ENCODE measurements at places on chromosomes 1 and 21.
A peak's percentile ranks its signal among the peaks of the same experiment; 100 is the strongest.

DNA sequence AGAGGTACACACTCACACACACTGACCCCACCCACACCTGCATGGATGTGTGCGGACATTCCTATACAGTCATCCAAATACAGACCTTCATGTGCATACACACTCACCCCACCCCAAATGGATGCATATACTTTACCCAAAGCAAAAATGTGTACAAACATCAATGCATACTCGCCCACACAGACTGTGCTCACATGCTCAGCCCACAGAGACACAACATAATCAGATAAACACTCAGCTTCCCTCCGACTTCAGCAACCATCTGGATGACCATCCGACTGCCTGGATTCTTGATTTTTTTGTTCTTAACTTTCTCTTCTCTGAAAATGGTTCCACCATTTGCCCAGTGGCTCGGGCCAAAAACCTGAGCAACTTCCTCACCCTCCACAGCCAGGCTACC is 24.4 kb upstream of the GJB5 start:
- DNase-seq = no peak

GRCh38 chr1:76198452-76198851 is 123.9 kb downstream of the ST6GALNAC3 start:
- no peak for DNase-seq

- no peak for DNase-seq
Observed at GRCh38 chr1:155320252-155320651, 442 bp upstream of the RUSC1 start.

- no peak for DNase-seq
Observed at GRCh38 chr1:225914391-225914790, 9.7 kb downstream of the PYCR2 start.

- DNase-seq = no peak
Observed at GRCh38 chr1:210340841-210341240, 12.1 kb downstream of the HHAT start.

DNA sequence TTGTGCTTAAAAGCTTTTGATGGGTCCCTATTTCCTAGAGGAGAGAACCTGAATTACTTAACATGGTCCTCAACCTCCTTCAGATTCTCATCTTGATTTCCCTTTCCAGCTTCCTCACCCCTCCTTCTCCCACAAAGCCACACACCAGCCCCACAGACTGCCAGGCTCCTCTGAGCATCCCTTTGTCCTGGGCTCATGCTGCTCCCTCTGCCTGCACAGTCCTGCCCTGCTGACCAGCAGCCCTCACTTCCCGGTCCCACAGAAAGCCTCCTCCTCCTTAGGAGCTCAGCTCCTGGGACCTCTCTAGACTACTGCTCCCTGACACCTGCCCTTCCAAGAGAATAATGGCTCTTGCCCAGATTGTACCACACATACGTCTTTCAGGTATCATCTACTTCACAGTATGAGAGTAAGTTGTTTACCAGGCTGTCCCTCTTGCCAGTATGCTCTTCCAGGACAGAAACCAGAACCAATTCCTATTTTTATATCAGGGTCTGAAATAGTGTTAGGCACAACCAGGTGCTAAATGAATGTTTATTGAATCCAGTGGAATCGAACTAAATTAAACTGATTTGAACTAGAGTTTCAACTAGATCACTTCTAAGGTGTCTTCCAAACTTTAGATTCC is 373.4 kb downstream of the LMX1A start:
- no peak for DNase-seq

DNA sequence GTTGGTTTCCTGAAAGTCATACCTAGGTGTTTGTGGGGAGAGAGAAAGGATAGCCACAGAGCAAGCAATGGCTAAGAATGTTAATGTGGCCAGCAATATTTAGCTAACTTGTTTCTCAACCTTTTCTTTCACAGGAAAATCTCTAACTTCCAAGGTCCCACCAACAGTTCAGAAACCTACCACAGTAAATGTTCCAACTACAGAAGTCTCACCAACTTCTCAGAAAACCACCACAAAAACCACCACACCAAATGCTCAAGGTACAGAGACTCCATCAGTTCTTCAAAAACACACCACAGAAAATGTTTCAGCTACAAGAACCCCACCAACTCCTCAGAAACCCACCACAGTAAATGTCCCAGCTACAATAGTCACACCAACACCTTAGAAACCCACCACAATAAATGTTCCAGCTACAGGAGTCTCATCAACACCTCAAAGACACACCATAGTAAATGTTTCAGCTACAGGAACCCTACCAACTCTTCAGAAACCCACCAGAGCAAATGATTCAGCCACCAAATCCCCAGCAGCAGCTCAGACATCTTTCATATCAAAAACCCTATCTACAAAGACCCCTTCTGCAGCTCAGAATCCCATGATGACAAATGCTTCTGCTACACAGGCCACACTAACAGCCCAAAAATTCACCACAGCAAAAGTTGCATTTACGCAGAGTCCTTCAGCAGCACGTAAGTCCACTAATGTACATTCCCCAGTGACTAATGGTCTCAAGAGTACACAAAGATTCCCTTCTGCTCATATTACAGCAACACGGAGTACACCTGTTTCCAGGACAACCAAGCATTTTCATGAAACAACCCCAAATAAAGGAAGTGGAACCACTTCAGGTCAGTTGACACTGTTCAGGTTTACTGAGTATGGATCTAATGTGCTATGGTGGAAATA is 15.3 kb downstream of the CD55 start:
- no peak for DNase-seq

- no peak for DNase-seq
Observed at GRCh38 chr21:30234643-30235042, 18.7 kb upstream of the CLDN8 start.

- DNase-seq = no peak
Observed at GRCh38 chr1:86380257-86380861, 15.8 kb downstream of the ODF2L start.

DNA sequence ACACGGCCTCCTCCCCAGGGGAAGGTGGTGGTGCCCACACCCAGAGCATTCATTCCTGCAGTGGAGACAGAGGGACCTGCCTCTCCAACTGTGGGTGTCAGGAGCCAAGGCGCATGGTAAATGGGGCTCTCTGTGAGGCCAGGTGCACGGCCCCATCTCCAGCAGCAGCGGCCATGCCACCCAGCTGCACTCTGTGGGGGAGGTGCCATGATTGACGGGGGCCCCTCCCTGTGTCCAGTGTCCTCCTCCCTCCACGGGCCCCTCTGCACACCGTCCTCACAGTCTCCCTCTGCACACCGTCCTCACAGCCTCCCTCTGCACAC is 83.6 kb upstream of the COL6A1 start:
- DNase-seq = no peak

DNA sequence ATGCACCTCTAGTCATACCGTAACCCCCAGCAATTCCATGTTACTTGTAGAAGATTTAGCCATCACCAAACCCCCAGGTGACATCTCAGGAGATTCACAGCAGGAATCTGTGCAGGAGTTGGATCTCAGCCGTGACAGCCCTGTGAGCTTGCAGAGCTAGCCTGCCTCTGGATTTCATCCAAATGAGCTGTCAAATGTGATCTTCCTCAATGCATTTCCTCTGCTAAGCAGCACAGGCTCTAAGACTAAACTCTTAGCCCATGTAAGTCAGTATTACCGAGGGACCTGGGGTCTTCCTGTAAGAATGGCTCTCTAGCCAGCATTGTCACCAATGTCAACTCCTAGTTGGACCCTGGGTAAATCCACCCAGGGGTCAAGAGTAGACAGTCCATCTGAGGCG is 41.7 kb downstream of the UMODL1 start:
- no peak for DNase-seq

GRCh38 chr1:233478611-233479010 is 135.3 kb upstream of the KCNK1 start:
- DNase-seq = no peak

GRCh38 chr1:212670301-212670700 is 29.3 kb downstream of the BATF3 start:
- DNase-seq = peak; percentile 7

- DNase-seq = no peak
Observed at GRCh38 chr21:29423099-29423870, 124.6 kb downstream of the BACH1 start.

DNA sequence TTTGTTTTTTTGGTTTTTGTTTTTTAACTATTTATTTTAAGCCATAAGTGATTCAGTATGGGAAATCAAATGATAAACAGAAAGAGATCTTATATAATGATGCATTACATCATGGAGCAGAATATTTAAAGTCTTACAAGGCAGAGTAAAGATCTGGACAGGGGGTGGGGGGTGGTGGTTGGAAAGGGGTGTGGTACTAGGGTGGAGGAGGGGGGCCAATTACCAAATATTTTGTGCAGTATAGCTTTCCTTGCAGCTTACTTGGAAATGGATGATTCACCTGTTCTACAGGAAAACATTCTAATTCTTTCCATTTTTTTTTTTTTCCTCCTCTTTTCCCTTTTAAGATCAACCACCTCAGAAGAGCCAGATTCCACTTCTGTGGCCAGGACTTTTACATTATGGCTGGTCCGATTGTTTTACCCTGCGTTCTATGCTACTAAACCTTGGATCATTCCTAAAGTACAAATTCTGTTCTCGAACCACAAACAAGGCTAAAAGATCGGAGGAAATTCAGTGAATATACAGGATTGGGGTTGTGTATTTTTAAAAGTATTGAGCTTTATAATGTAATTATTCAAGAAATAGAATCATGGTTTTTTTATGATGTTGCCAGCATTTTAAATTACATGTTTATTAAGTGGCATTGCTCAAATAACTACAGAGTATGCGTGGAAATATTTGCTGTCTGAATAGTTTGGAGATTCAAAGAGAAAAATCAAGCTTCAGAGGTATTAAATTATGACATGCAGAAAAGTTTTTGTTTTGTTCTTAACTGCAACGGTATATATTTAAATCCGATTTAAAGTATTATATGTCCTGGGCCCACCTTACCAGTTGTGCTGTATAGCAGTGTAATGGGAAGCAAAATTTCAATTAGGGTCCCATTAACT is 859.5 kb downstream of the USP25 start:
- no peak for DNase-seq

DNA sequence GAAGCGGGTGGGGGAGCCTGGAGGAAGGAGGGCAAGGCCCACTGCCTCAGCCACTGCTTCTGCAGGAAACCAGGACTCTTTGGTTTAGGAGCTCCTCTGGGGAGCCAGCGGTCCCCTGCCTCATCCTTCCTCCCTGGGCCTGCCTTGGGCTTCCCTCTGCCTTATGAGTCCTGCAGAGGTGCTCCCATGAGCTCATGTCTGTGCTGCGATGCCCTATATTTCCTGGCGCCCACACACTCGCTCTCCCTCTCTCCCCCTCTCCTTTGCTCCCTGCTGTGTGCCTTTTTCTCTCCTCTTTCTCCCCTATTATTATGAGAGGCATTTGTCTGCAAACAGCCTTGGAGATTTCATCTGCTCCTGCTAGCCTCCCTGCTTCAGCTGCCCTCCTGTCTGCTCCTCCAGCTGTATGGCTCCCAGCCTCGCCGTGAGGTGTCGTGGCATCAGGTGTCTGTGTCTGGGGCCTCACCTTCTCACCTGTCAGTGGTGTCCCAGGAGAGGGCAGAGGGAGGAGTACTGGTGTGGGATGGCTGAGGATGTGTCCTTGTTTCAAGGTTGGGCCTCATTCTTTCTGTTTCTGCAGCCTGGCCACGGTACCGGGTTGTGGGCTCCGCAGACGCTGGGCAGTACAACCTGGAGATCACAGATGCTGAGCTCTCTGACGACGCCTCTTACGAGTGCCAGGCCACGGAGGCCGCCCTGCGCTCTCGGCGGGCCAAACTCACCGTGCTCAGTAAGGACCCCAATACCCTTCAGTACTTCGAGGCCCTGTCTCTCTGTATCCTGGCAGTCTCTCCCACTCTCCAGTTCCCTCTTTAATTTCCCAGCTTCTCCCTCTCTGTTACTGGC is 84.2 kb downstream of the KIRREL1 start:
- DNase-seq = no peak

DNA sequence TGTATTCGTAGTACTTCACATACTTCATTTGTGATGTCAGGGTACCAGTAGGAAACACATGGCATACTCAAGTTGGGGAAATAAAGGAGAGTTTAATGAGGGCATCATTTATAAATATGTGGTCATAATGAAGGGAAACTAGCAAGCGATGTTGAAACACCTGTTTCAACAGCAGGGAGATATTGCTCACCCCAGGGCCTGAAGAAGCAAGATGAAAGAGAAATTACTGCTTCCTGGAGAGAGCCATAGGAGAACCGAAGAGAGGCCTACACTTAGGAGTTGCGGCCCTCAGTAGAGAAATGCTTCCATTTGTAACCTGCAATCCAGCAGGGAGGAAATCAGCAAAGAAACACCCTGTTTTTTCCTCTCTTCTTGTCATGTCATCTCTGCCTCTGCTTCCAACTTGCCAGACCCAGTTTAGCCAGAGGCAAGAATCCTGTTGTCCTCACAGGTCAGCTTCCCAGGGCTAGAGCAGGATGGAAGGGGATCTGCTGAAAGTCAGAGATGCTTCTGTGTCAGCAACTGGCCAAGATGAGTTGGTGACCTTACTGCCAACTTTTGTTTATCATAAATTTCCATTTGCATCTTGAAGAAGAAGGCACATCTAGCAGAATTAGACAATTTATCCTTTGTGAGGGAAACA is 67.6 kb upstream of the TSPAN2 start:
- no peak for DNase-seq

DNA sequence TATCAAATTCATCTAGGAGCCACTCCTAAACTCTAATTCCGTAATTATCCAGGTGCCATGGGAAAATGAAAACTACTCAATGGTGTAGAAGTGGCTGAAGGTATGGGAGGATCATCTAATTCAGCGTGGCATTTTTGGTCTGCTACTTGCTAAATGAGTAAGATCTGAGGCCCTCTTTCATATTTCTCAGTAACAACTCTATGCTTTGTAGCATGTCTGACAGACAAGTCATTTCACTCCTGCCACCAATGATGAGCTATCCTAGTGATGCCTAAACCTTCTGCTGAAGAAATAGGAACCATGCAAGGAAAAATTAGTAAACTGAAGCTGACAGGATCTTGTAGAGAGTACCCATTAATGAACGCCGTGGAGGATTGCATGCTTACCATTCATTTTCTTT is 145.3 kb downstream of the NTNG1 start:
- no peak for DNase-seq

- DNase-seq = no peak
Observed at GRCh38 chr21:10430005-10430404, 91.4 kb upstream of the TPTE start.

DNA sequence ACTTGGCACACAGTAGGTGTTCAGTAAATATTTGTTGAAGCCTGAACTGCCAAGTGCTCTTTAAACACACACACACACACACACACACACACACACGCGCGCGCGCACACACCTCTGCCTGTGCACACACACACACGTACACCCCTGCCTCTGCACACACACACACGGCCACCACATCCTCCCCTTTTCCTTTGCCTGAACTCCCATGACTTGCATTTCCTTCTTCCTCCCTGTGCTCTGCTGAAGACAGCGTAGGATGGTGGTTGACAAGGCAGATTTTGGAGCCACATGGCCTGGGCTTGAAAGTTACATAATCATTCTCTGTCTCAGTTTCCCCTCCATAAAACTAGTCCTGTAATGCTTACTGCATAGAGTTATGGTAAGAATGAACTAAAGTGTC is 712.3 kb downstream of the PTPRU start:
- DNase-seq = no peak

DNA sequence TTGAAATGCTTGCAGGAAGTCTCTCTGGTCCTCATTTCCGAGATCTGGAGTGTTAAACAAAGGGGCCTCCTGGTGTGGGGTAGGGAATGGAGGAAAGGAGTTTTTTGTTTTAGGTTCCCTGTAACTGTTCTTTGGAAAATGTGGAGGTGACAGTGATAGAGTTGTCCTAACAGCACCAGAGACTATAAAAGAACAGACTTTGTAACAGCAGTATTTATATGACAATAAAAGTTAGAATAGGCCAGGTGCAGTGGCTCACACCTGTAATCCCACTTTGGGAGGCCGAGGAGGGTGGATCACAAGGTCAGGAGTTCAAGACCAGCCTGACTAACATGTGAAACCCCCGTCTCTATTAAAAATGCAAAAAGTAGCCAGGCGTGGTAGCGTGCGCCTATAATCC is 68.9 kb downstream of the HUNK start:
- no peak for DNase-seq

Data from coronary artery (tissue), 2 donors.